Umbilical cord (tissue), 2 donors: ENCODE measurements at places on chromosomes 6 and 20.
A peak's percentile ranks its signal among the peaks of the same experiment; 100 is the strongest.

DNA sequence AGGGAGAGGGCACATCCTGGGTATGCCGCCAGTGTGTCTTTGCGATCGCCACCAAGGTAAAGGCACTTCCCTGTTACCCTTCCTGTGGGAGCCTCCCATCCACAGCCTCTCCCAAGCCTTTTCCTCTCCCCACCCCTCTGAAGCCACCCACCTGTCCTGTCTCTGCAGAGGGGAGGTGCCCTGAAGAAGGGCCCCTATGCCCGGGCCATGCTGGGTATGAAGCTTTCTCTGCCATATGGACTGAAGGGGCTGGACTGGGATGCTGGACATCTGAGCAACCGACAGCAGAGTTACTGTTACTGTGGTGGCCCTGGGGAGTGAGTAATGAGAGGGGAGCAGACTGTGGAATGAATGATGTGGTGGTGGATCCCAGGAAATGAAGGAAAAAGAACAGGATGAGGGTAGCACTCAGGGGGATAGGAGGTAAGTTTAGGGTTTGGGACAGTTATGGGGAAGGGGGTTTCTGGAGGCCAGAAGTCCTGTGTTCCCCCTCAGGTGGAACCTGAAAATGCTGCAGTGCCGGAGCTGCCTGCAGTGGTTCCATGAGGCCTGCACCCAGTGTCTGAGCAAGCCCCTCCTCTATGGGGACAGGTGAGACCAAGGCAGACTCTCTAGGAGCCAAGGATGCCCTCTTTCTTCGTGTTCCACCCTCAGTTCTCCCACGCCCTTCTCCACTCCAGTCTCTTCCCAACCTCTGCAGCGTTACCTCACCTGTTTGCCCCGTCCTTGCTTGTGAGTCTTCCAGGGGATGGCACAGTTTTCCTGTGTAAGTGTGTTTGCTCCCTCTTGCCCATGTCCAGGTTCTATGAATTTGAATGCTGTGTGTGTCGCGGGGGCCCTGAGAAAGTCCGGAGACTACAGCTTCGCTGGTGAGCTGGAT lies 2.7 kb downstream of the PHF1 start:
- no peak for DNase-seq

- no peak for DNase-seq
Measured at GRCh38 chr6:128414943-128415342, 105.5 kb downstream of the PTPRK start.

DNA sequence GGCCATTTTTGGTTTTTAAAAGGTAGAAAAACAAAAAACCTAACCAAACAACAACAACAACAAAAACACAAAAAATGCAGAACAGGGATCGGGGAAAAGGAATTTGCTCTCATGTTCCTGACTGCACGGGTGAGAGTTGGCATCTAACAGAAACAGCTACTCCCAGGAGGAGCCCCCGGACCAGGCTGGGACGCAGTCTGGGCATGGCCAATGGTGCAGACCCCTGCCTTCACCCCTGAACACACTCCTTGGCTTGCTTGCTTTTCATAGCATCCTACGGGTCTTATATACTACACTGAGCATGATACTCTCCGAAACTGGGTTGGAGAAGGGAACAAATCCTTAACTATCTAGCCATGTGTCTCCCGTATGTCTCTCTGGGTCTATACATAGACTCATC lies 587 bp upstream of the MAS1 start:
- no peak for DNase-seq

GRCh38 chr20:36818861-36819260 lies 45.3 kb upstream of the DSN1 start:
- DNase-seq = no peak

GRCh38 chr6:147949981-147950622 lies 392.5 kb upstream of the SASH1 start:
- DNase-seq = no peak

DNA sequence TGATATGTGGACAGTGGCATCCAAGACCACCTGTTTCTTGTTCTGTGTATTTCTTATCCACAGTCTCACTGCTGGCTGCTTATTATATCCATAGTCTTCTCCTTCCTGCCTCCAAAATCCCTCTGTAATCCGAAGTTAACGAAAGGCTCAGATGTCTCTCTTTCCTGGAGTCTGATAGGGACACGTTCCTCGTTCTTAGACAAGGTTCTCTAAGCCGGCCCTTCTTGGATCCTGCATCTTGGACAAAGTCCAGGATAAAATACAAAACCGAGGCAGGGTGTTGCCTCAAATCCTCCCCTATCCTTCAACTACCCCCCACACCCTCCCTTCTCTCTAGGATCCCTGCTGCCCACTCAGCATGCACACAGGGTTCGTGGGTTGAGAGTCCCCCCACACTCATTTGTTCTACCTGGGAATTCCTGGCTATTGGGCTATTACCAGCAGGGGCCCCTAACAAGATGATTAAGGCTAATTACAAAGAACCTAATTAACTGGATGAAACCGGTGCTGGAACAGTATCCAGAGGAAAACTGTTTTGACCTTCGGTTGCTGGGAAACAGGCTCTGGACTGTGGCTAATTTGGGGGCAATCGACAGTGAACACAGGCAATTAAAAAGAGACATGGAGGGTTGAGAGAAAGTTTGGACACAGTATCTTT lies 32.7 kb upstream of the MRPS10 start:
- peak; percentile 27 for DNase-seq

GRCh38 chr6:87714093-87714842 lies 12.2 kb upstream of the AKIRIN2 start:
- DNase-seq = no peak

DNA sequence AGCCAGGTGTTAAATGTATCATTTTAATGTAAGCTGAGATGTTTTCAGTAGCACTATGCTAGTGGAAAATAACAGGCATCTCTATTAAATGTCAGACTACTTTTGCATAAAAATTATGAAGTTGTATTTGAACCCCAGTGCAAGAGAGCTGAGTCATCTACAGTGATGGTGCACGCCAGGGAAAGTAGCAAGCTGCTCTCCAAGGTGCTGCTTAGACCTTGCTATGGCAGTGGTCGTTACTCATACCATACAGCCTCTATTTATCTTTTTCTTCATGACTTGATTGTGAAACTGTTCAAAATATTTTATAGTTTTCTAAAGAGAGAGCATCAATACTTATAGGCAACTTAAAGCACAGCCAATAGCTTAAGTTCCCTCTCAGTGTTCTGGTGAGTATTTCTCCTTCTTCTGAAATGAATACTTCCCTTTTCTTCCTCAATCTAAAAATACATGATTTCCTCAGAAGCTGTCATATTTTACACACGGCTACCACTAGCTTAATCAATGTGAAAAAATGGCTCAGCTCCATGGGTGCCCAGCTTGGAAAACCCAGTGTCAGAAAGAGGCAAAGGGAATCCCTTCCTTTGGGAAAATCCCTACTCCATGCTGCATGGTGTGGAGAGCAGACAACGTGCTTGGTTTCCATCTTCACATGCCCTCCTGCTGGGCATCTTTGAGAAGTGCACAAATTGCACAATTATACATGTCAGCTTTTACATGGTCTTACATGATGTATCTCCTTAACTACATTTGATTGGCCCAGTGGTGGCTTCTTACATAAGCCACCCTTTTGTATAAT lies 105.6 kb downstream of the ELOVL4 start:
- DNase-seq = no peak

DNA sequence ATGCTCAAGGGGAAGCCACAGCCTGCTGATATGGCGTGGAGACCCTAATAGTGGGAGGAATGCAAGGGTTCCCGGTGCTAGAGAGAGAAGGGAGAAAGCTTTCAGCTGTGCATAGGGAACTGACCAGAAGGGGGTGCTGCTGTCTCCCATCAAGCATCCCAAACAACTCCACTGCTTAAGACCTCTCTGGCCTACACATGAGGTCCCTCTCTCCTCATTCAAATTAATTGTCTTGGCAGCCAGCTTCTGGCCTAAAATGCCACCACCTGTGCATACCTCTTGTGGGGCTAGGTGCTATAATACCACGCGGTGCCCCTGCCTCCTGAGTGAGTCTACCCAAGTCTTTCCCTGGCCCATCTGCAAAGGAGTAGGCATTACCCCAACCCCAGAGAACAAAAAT lies 14.5 kb downstream of the ADISSP start:
- DNase-seq = peak; percentile 74
